ENCODE measurements at places on chromosomes 2 and 18. TPM values are rescaled to one million over a fixed set of nuclear protein-coding genes. Genes with fewer than 3 reads are reported as not detected.

Gene SDC1
- 232 TPM for total RNA-seq

Gene B3GNT7
- 32.9 TPM for total RNA-seq

Gene C2orf66
- total RNA-seq = not detected

Gene SOWAHC
- 15.2 TPM for total RNA-seq

Gene RSAD2
- total RNA-seq = 11.5 TPM
